GM06990 (cell line): ENCODE measurements at places on chromosomes 11 and 22.

- DNase-seq, result no peak
These were observed 6.3 kb downstream of the AMPD3 start for GRCh38 chr11:10461276-10461790.

DNA sequence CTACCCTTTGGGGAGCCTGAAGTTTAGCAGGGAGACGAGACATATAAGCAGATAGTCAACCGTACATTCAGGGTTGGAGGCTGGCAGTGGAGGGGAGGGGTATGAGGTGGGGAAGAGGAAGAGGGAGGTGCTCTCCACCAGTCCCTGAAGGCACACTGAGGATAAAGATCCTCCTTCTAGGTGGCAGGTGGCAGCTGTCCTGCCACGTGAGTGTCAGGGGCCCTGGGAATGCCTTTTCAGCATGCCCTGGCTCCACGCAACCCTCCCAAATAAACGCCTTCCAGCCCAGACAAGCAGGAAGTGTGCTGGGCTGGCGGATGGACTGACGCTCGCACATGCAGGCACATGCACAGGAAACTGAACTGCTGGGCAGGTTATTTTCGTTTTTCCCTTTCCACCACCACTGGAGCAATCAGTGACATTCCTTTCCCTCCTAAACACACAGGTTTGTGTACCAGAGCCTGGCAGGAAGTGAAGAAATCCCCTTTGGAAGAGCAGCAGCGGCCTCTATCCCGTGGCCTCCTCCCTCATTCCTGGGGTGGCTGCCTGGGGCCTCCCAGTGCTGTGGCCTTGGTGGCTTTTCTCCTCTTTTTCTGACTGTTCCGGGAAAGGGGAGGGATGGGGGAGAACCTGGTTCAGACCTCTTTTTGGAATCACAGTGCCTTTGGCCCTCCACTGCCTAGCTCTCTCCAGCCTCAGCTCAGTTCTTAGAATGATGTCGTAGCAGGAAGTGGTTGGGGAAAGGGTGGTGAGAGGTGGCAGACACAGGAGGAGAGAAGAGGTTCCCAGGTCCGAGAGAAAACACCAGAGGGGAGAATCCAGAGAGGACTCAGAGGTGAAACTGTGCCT is 157.0 kb upstream of the TIMP3 start:
- DNase-seq, result peak; percentile 12

- peak; percentile 59 for DNase-seq
These were observed 15.6 kb downstream of the ARAP1 start for GRCh38 chr11:72736452-72737069.

- no peak for DNase-seq
These were observed 3.6 kb upstream of the ARAP1 start for GRCh38 chr11:72755713-72756285.

DNA sequence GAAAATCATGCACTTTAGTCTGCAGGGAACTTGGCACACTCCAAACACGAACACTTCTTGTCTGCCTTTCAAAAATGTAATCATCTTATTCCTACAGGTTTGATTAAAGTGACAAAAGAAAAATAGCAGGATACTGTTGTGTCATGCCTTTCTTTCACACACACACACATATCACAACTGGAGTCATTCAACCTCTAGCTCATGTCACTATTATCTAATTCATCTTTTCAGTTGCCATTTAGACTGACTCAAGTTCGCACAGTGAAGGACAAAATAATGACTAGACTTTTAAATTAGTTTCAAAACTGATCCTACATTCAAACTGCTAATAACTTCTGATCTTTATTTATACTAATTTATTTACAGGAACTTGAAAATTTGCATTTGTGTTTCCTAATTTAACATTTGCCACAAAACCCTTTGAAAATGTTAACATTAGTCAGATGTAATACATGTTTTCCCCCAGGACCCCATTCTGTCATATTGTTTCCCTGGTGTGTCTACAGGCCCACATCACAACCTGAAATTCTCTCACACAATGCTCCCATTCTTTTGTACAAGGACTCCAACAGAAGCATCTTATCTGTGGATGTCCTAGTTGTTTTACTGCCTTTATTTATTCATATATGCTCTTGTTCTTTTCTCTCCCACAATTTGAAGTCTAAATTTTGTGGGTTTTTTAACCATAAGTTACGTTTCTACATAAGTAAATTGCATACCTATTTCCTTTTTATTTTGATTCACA is 171.1 kb downstream of the GRIA4 start:
- no peak for DNase-seq
